ENCODE measurements at places on chromosomes 1 and 21.

- DNase-seq: no peak
Measured at GRCh38 chr1:116786049-116786448, 31.8 kb downstream of the CD2 start.

GRCh38 chr1:2926447-2927055 is 94.7 kb upstream of the ACTRT2 start:
- no peak for DNase-seq

- no peak for DNase-seq
Measured at GRCh38 chr1:104745875-104746274, 996.2 kb downstream of the AMY1C start.

GRCh38 chr1:221565711-221566110 is 176.2 kb downstream of the DUSP10 start:
- DNase-seq: no peak

DNA sequence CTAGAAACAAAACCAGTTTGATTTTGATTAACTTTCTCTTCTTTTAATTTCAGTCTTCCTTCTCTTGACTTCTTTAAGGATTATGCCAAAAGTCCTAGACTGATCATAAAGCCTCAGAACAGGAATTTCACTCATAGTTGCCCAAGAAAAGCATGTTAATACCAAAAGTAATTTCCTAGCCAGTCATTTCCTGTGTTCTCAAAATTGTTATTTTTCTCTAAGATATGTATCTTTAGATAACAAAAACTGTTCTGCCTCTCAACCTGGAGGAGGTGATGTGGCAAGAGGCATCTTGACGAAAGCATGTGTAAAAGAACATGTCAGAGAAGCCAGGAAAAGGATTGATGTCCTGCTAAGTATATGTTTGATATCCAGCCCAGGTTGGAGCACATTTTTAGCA is 78.0 kb upstream of the IPO9 start:
- no peak for DNase-seq

DNA sequence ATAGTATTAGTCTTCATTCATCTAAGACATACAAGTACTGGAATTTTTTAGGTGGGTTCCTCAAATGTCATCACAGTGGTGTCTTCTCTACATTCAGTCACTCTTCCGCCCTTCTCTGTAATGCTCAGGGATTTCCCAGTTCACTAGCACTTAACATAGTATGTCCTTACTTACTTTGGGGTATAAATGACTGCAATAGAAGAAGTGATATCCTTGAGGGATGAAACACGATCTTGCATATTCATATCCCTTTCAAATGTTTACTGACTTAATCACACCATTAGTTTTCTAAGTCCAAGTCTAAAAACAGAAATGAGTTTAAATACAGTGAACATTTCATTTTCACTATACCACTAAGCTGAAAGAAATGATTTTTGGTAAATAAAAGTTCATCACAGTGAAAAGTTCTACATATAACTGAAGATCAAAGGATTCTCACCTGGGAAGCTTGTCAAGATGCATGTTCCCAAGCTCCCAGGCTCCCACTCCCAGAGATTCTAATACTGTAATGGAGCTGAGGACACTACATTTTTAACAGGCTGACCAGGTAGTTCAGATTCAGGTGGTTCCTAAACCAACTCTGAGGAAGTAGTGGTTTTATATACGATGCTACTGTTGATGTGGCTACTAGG is 29.7 kb downstream of the MRPL39 start:
- no peak for DNase-seq

DNA sequence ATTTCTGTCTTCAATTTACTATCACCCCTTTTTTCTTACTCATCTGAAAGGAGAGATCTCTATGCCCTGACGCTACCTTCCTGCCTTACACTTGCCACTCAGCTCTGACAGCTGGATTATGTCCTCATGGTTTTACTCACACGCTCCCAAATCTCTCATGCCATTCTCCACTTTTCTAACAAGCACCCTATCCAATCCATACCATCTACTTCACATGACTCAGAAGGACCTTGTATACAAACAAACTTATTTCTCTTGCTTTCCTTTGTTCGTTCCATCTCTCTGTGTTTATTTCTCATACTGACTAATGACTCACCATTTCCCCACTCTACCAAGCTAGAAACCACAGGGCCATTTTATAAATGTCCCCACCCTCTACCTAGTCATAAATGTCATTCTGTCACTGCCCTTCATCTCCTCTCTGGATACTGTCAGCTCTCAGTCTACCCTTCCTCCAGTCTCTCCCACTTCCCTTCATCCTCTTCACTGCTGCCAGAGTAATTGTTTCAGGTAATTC is 87.3 kb downstream of the USP24 start:
- peak; percentile 55 for DNase-seq

GRCh38 chr21:20451046-20451445 is 547.2 kb upstream of the NCAM2 start:
- DNase-seq: no peak

- no peak for DNase-seq
Measured at GRCh38 chr1:54600947-54601721, 22.2 kb downstream of the FAM151A start.

DNA sequence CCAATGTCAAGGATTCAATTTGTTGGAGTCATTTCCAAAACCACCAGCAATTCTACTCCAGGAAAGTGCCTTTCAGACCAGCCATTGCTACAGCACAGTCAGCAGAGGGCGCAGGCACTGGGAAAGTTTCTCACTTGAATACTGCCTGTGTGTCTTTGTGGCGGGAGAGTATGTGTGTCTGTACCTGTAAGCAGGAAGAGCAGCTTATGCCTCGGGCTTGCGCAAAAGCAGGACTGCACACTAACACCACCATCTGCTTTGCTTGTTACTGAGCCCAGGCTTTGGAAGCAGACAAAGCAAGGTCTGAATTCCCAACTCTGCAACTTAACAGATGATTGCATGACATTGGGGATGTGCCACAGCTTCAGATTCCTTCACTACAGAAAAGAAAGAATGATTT is 7.0 kb upstream of the CTSE start:
- peak; percentile 75 for DNase-seq

DNA sequence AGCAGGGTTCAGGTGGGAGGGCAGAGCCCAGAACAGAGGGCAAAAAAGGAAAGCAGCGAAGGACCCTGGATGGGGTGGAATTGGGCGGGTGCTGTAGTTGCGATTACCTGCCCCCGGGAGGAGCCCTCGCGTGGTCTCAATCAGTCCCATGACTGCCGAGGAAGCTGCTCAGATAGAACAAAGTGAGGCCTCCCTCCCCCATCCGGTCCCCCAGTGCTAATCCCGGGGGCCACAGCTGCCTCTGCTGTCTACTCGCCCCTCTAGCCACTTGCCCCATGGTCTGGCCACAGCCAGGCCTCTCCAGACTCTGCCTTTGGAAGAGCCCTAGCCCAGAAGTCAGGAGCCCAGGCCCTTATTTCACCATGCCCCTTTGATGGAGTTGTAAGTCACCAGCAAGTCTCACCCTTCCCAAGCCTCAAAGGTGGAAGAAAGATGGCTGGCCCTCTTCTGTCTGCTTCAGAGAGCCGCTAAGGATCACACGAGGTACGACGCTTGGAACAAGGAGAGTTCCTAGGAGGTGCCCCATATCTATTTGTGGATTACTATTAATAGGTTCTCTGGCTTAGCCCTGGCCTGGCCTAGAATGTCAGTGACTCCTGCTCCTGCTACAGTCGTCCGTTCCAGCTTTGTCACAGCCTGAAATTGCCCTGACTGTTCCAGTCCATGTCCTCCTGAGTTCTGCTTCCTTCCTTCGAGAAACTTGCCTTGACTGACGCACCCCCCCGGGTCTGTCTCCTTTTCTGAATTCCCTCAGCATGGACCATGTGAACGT is 16.4 kb downstream of the ECHDC2 start:
- peak; percentile 61 for DNase-seq

GRCh38 chr21:33189237-33189636 is 40.5 kb upstream of the IFNAR2 start:
- no peak for DNase-seq

- DNase-seq: no peak
Measured at GRCh38 chr1:184789884-184790283, 35.2 kb upstream of the EDEM3 start.

DNA sequence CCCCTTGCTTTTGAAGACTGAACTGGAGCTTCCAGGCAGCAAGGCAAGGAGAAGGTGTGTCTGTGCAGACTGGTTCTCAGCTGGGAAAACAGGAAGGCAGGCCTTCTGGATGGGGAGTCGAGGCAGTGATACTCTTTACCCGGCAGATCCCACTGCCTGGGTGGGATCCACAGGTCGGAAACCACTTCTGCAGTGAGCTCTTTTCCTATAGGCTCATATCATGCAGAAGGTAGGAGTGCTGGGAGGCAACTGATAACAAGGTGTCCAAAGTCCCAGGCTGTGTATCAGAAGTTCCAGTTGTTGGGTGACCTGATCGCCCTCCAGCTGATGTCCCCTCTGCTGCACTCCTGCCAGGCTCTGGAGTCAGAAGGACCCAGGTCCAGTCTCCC is 17.1 kb downstream of the ACOT11 start:
- DNase-seq: no peak

DNA sequence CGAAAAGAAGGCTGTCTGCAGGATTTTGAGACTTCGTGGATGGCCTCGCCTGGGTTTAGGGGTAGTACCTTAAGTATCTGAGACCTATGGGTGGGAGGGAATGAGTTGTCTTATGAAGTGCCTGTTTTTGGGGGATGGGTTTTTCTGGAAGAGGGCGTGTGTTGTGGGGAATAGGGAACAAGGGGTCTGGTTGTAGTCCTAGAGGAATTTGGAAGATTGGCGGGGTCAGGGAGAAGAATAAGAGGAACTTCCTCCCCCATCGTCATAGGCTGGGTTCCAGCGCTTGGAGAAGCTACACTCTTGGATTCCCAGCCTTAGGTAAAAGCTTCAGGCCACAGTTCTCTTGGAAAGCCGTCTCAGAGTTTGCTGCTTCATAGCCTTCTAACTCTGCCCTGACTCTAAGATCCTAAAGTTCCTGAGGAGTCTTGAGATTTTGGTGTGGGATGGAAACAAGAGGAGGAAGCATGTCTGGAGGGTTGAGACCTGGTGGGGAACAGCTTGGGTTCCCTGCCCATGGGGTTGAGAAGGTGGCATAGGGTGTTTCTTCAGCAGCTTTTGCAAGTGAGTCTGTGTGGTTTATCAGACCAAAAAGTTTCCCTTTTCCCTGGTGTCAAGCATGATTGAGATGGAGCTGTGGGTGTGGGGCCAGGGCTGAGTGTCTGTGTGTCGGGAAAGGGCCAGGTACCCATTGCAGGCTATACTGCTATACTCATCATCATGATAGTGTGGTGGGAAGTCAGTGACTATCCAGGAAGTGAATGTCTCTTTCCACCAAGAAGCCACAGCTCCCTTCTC is 1.8 kb downstream of the VANGL2 start:
- peak; percentile 32 for DNase-seq

DNA sequence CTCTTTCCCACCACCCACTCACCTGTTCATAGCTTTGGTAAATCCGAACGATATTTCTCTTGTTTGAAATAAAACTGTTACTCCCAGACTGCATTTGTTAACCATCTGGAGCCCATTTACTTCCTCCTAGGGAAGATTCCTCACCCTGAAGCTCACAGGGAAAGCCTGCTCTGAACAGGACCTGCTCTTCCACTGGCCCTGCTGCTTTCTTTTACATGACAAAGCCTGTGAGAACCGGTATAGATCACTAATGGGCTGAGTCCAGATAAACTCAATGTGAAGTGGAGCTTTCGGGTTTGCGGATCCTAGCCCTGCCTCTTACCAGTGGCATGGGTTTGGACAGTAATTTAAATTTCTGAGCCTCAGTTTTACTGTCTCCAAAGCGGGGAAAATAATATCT is 45.2 kb downstream of the FAM163A start:
- DNase-seq: no peak

- DNase-seq: peak; percentile 61
Measured at GRCh38 chr1:182149411-182149965, 88.0 kb upstream of the ZNF648 start.

DNA sequence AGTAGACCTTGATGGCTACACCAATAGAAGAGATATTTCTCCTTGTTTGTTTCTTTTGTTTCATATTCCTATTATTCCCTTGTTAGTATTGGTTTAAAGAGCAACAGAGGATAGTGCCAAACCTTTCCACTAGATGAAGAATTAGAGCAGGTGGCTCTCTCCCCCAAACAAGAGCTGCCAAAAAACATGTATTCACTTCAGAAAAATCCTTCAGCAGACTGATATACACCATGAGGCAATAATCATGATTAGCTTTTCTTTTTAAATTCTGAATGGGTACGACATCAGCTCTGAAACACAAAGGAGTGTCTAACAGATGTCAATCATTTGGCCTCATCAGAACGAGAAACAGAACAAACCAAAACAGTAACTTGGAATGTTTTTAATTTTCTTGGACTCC is 67.3 kb upstream of the MAP10 start:
- no peak for DNase-seq

- DNase-seq: no peak
Measured at GRCh38 chr1:9590945-9591668, 2.4 kb downstream of the TMEM201 start.

- peak; percentile 92 for DNase-seq
Measured at GRCh38 chr1:28914228-28915030, at the start of gene EPB41. Gene EPB41, plus strand, starts transcription at chr1:28914569. Its CDS starts 72,869 bp downstream, at chr1:28987438.

DNA sequence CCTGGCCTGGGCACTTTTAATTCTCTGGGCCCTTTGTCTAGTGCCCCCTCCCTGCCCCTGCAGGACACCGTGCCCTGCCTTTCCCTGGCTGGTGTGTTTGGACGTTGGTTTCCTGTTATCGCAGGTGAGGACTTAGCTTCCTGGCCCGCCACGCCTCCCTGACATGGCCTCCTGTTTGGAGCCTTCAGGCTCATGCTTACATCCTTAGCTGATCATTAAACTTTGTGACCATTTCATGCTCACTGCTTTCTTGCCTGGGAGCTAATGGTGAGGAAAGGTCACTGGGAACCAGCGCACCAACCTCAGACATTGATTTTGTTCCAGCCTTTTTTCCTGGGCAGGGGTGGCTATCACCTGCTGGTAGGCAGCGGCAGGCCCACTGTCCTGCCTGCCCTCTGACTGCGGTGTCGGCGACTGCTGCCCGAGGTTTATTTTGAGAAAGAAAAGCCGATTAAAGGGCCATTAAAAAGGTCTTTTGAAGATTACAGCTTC is 3.7 kb downstream of the PFKL start:
- DNase-seq: no peak

DNA sequence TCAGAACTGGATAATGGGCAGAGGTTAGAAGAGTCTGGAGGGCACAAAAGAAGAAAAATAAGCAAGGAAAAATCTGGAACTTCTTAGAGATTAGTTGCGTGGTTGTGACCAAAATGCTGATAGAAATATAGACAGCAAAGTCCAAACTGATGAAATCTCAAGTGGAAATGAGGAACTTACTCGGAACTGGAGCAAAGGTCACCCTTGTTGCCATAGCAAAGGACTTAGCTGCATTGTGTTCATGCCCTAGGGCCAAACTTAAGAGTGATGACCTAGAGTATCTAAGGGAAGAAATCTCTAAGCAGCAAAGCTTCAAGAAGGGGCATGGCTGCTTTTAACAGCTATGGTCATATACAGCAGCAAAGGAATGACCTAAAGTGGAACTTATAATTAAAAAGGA is 180.0 kb downstream of the TTLL7 start:
- DNase-seq: no peak

GRCh38 chr1:200139661-200140250 is 112.2 kb downstream of the NR5A2 start:
- DNase-seq: no peak

All from activated CD8-positive, alpha-beta memory T cell treated with anti-CD3 and anti-CD28 coated beads, Interleukin-2, amount 10 ng/mL, durations not matched to agents 7 days and 5 days (primary cell).